ENCODE measurements at places on chromosomes 1 and 21. TPM values are rescaled to one million over a fixed set of nuclear protein-coding genes. Genes with fewer than 3 reads are reported as not detected.
A peak's percentile ranks its signal among the peaks of the same experiment; 100 is the strongest.

The HLX gene
- total RNA-seq = 18.6 TPM

- H3K27ac ChIP-seq = no peak overlapping the region
- no peaks in the 10 kb centered on the region for H3K27me3 ChIP-seq
- H3K4me1 ChIP-seq = no peaks in the 10 kb centered on the region
- no peaks in the 10 kb centered on the region for H3K36me3 ChIP-seq
- no peak for DNase-seq
- H3K4me3 ChIP-seq = no peak overlapping the region
Measured at GRCh38 chr1:199287647-199288046, 648.8 kb downstream of the PTPRC start.

GRCh38 chr1:9630331-9631111 lies 21.0 kb upstream of the PIK3CD start:
- H3K4me1 ChIP-seq = peaks cover 7% of the 10 kb centered on the region
- peaks cover 3% of the 10 kb centered on the region for H3K27me3 ChIP-seq
- H3K27ac ChIP-seq = peak overlapping the region; percentile 65
- no peak for DNase-seq
- H3K4me3 ChIP-seq = peak overlapping the region; percentile 29

GRCh38 chr1:40625076-40625475 lies 40.4 kb downstream of the RIMS3 start:
- no peak overlapping the region for H3K4me3 ChIP-seq
- H3K27ac ChIP-seq = no peak overlapping the region
- H3K4me1 ChIP-seq = no peaks in the 10 kb centered on the region
- H3K36me3 ChIP-seq = no peaks in the 10 kb centered on the region

DNA sequence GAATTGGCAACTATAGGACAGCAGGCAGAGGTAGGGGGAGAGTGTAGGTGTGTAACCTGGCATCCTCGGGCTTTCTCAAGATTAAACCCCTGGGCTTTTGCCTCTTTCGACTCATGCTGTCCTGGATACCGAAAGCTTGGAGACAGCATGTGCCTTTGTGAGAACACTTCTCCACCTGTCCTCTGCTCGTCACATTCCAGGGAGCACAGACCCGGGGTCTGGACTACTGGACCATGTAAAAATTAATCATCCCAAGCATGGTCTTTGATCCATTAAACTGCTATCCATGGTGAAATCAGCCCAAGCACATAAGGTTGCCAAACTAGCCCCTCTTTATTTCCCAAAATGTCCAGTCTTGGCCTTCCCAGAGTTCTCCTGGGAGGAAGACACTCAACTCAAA lies 9.0 kb upstream of the RNF186 start:
- DNase-seq = no peak
- no peak overlapping the region for H3K4me3 ChIP-seq
- H3K27me3 ChIP-seq = no peaks in the 10 kb centered on the region
- H3K27ac ChIP-seq = no peak overlapping the region

DNA sequence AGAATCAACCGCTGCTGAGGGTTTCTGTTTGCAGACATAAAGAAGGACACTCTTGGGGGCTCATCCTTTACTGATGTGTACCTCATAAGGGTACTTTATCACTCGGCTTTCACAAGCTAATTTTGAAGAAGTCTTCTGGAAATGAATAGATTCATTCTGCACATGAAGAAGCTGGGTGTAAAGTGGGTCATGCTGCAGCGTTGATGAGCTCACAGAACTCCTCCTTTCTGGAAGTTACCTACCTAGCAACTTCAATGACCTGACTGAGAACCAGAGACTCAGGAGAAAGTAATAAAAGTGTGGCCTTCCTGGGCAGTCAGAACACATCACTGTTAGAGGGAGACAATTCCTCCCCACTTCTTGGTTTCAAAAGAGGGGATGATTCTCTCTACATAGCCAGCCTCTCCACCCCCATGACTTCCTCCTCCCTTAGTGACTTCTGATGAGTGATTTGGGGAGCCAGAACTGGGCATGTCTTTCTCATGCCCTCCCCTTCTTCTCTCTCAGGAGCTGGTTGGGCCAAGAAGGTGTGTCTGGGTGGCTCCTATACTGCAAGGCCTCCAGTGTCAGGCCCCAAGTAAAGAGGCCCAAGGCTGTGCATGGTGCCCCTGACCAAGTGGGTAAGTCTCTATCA lies 27.0 kb downstream of the PCNX2 start:
- no peak overlapping the region for H3K27ac ChIP-seq
- no peaks in the 10 kb centered on the region for H3K27me3 ChIP-seq
- H3K36me3 ChIP-seq = no peaks in the 10 kb centered on the region
- no peak overlapping the region for H3K4me3 ChIP-seq
- DNase-seq = no peak

DNA sequence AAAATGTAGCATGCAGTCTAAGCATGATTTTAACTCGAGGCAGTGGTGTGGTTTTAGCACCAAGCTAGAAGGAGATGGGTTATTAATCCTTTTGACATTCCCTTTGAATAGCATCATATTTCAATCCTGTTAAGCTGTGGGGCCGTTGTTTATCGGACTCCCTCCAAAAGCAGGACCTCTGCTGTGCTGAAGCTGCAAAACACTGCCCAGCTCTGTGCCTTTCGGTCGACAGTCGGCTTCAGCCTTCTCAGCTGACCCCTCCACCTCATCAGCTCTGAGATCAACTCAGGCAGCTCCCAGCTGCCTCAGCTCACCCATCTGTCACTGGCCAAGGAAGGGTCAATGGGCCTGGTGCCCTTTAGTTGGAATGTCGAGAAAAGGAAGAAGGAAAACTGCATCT lies 95.5 kb downstream of the KAZN start:
- H3K4me1 ChIP-seq = no peaks in the 10 kb centered on the region
- H3K27me3 ChIP-seq = no peaks in the 10 kb centered on the region

GRCh38 chr1:203274603-203275381 lies 30.5 kb upstream of the BTG2 start:
- no peaks in the 10 kb centered on the region for H3K27me3 ChIP-seq
- no peak for DNase-seq
- H3K36me3 ChIP-seq = no peaks in the 10 kb centered on the region
- H3K4me1 ChIP-seq = peaks cover 56% of the 10 kb centered on the region
- no peak overlapping the region for H3K4me3 ChIP-seq

The S100A2 gene
- 12.0 TPM for total RNA-seq

DNA sequence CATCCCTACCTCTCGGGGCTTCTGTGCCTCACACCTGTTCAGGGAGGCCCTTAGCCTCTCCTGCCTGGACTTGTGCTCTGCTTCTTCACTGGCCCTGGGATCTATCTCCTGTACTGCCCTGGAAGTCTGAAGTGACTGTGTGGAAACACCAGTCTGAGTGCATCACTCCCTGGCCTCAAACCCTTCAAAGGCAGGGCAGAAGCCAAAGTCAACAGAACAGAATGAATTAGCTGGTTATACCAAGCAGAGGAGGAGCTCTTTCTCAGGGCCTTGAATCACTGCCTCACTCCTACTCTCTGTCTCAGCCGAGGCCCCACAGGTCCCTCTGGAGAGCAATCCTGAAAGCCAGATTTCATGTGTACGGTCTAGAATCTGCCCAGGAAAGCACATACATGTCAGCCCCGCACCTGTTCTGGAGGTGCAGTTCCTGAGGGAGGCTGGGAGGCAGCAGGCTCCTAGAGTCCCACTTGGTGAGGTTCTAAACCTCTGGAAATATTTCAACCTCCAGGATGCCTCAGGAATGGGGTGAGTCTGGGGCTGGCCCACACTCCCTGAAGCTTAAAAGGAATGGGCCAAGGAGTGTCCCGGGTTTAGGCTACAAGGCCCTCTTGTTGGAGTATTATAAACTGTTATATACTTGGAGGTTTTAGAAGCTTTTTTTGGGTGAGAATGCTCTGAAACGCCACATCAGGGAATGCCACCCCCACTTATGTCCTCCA lies 98.3 kb downstream of the ABCA4 start:
- H3K4me1 ChIP-seq = peaks cover 16% of the 10 kb centered on the region
- H3K27me3 ChIP-seq = no peaks in the 10 kb centered on the region
- H3K27ac ChIP-seq = peak overlapping the region; percentile 62
- no peak overlapping the region for H3K4me3 ChIP-seq

DNA sequence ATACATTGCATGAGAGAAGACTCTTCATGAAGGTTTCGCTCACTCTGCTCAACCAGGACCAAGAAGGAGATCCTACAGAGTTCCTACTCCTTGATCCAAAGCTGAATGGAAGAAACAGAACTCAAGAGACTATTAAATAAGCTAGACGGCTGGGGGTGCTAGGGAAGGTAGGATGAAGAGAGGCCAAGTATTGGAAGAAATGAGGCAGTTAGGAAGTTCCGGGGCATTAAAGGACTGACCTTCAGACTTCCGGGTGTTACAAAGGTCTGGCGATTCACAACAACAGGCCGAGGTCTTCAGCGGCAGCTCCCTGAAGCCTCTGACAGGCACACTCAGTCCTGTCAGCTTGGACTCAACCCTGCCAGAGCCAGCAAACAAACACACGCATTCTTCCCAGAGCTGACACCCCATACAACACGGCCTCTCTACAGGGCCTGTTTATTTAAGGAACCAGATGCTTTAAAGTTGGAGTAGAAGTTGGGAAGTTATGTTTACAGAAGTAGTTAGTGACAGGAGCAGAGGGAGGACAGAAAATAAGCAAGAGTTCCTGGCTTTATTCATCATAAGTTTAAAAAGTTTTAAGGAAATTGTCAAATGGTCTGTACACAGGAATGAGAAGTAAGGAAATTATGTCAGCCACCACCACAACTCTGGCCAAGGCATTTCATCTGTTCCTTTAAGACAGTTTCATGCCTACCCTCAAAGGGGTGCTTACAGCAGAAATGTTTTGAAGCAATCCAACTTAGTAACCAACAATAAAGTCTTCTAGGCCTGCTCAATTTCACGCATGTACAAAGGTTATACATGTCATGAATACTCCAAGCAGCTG lies 4.7 kb downstream of the SORT1 start:
- H3K4me1 ChIP-seq = peaks cover 76% of the 10 kb centered on the region
- H3K27me3 ChIP-seq = no peaks in the 10 kb centered on the region
- peak overlapping the region; percentile 31 for H3K4me3 ChIP-seq
- DNase-seq = peak; percentile 83
- H3K27ac ChIP-seq = peak overlapping the region; percentile 83
- H3K36me3 ChIP-seq = no peaks in the 10 kb centered on the region

The OPN3 gene
- total RNA-seq = 28.3 TPM

DNA sequence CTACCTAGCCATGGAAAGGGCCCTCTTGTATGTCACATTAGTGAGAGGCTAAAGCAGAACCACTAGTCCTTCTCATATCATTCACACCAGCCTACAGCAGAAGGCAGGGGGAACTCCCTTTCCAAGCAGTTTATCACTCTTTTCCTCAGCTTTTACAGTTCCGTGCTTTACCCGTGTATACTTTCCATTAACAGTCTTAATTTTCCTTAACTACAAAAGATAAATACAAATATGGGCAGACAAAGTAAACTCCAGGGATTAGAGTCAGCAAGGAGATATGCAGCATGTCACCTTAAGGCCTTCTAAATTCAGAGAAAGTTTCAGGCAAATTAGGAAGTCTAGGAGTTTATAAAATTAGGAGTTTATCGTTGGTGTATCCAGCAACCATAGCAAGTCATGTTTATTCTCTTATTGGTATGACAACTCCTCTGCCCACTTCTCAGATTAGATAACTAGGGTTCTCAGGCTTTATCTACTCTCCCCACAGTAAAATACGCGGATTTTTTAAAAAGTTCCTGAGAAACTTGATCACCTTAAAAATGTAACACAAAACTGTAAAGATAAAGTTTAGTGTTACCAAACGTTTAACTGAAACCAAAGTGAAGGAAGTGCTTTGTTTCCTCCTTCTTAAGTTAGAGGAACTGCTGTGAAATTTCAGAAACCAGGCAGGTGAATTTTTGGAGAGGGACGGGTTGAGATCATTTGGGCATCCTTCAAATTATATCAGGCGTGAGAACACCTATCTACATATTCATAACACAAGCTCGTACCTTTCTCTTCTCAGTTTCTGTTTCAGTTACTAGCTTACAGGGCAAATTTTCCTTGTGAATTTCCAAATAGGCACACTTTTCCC lies 42.7 kb upstream of the SLC19A2 start:
- H3K4me1 ChIP-seq = peaks cover 4% of the 10 kb centered on the region
- no peak for DNase-seq
- no peaks in the 10 kb centered on the region for H3K27me3 ChIP-seq
- no peaks in the 10 kb centered on the region for H3K36me3 ChIP-seq
- peak overlapping the region; percentile 63 for H3K27ac ChIP-seq

DNA sequence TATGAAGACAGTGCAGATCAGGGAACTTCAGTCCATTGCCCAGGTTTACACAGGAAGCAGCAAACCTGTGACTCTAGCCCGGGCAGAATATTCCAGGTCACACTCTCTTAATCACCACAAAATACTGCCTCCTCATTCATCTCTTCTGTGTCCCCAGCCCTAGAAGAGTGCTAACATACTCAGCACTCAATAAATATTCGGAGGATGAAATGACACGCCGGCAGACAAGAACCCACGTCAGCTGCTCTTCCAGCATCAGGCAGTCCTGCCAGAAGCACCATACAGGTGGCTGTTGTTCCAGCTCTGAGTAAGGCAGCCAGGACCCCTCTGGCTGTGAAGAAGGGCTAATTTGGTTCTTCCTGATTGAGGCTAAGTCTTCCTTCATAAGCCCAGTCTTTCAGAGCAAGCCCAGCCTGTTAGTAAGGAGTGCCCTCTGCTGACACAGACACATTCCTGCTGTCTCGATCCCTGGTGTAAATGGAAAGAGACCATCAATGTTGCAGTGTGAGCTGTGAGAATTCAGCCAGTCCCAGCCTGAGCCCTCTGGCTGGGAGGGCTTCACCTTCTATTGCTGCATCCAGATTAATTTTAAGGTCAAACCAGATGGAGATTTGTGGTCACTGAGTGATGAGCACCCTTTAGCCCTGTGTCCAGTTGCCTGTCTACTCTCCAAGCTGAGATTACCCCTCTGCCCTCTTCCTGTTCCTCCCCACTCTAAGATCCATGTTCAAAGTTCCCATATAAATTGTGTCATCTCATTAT lies 45.0 kb upstream of the KIRREL1 start:
- H3K27ac ChIP-seq = no peak overlapping the region
- no peaks in the 10 kb centered on the region for H3K4me1 ChIP-seq
- DNase-seq = no peak
- no peak overlapping the region for H3K4me3 ChIP-seq
- no peaks in the 10 kb centered on the region for H3K27me3 ChIP-seq
- H3K36me3 ChIP-seq = no peaks in the 10 kb centered on the region

DNA sequence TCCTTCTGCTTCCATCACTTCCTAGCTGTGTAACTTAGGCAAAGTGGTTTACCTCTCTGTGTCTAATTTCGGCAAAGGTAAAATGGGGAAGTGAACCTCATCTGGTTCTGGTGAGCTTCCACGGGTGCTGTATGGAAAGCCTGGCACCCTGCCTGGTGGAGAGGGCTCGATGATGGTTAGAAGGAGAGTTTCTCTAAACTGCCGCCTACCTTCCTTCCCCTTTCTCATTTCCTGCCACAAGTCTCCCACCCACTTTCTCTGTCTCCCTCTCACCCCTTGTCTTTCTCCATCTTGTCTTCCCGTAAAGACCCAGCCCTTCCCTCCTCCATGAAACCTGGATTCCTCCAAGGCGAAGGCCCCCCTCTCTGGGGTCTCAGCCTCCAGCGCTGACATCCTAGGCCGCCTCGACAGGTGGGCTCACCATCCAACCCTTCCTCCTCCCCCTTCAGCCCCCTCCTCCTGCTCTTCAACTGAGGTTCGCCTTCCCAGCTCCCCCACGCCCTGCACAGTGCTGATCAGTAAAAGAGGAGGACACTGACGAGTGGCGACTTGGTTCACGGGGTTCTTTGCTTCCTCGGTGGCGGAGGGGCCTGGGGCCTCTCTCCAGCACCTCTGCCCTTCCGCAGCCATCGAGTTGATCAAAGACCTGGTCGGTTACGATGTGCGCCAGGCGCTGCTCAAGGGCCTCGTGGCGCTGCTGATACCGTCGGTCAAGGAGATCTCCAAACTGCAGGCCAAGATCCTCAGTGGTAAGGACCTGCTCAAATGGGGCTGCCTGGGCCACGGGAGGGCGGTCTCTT lies 7.3 kb downstream of the RNU5D-1 start:
- H3K4me3 ChIP-seq = no peak overlapping the region
- peaks cover 6% of the 10 kb centered on the region for H3K4me1 ChIP-seq
- no peak overlapping the region for H3K27ac ChIP-seq
- no peak for DNase-seq
- no peaks in the 10 kb centered on the region for H3K36me3 ChIP-seq

Data from upper lobe of left lung (tissue), 6 donors.